Stimulated activated CD4-positive, alpha-beta T cell treated with anti-CD3 and anti-CD28 coated beads, Interleukin-1b, Interleukin-23, amount 100 ng/mL, for 48 hours (primary cell): ENCODE measurements at places on chromosomes 11 and 22.

DNA sequence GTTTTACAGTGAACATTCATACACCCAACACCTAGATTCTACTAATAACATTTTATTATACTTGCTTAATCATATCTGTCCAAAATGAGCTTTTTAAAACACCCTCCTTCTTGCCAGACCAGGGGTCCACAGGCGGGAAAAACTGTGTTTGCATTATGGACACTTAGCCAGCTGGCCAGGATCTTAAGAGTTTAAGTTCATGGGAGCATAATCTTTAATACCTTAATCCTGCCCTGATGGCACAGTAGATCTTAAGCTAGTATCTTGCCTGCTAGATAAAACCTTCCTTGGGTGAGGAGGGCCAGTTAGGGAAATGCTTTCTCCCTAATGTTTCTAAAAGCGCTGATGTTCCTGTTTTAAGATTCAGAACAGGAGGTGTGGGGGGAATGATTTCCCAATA, 13.1 kb upstream of the CCDC134 start:
- no peak for DNase-seq

- no peak for DNase-seq
Measured at GRCh38 chr11:115715251-115715770, 211.1 kb upstream of the CADM1 start.

DNA sequence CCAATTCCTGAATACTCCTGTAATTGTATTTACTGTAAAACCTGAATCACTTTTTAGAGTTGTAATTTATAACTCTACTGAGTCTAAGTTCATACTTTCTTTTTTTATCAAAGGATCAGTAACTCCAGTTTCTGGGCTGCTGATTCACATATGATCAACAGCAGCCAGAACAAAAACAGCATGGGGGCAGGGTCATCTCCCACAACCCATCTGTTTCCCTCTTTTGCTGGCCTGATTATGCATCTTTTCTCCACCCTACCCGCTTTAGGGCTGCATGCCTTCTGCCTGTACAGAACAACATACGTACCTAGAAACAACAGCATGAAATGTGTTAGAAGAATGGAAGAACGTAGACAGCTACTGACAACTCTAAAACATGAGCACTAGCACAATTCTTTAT, 76.0 kb downstream of the MRTFA start:
- DNase-seq = peak; percentile 26

- DNase-seq = peak; percentile 73
Measured at GRCh38 chr11:269146-269890, 8.9 kb upstream of the NLRP6 start.

DNA sequence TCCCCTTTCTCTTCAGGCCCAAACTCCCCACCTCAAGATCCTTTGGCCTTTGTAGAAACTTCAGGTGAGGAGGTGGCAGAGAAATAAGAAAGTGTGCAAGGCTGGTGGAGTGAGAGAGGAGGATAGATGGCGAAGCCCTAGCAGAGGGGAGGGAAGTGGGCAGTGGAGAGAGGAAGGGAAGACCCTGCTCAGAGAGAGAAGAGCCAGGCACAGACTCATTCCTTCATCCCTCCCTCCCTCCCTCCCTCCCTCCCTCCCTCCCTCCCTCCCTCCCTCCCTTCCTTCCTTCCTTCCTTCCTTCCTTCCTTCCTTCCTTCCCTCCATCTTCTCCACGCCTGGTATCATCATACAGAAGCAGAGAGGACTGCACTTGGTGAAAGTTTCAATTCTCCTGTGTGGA, 21.0 kb downstream of the RTN4RL2 start:
- no peak for DNase-seq

DNA sequence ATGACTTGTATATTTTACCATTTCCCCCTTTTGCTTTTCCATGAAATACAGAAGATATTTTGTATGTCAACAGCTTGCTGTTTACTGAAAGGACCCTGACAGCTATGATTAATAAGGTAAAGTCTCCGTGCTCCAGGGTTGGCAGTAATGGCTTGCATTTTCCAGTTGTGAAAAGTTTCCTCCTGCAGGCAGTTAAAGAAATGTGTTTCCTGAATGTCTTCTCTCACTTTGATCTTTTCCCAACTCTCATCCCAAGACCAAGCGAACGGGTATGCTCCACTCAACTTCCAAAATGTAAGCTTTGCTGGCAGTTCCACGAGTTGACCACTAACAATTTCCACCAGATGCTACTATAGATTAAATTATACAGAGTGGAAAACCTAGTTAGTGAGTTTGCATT, 8.9 kb downstream of the FIBIN start:
- no peak for DNase-seq

DNA sequence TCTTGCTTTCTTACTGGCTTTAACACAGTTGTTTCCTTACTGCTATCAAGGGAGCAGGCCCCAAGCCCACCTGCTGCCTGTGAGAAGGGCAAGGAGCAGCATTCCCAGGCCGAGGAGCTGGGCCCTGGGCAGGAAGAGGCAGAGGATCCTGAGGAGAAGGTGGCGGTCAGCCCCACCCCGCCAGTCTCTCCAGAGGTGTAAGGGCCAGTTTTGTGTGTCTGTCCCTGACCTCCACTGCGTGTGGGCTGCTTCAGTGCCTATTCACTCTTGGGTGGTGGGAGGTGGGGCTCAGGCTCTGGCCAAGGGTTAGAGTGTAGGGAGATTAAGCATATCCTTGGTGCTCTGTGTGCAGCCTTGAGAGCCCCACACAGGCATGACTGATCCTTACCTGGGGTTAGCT, 55.1 kb downstream of the CEP164 start:
- no peak for DNase-seq

- no peak for DNase-seq
Measured at GRCh38 chr11:34639545-34639944, 18.7 kb downstream of the EHF start.

DNA sequence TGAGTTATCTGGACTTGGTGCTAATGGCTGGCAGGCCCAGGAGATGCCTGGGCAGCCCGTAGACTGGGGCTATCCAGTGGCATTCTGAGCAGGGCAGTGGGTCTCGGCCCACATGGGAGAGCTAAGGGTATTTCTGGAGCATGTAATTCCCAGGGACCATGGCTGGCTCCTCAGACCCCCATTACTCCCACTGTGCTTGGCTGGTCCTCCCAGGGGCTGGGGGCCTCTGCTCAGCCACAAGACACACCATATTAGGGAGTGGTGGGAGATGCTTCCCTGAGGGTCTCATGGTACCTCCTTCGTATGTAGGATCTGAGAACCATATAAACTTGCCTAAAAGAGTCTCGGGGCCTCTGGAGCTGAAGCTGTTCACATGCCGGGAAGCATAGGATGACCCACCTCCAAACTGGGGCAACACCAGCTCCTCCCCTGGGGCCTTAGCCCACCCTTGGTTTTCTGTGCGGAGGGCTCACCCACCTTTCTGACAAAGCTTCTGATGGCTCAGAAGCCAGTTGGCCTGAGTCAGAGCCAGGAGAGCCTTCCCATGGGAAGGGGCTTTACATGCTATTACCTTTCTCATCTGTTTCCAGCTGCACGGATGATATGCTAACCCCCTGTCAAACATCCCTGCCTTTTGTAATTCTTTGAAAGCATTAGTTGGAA, 9.5 kb upstream of the FTH1 start:
- DNase-seq = no peak

DNA sequence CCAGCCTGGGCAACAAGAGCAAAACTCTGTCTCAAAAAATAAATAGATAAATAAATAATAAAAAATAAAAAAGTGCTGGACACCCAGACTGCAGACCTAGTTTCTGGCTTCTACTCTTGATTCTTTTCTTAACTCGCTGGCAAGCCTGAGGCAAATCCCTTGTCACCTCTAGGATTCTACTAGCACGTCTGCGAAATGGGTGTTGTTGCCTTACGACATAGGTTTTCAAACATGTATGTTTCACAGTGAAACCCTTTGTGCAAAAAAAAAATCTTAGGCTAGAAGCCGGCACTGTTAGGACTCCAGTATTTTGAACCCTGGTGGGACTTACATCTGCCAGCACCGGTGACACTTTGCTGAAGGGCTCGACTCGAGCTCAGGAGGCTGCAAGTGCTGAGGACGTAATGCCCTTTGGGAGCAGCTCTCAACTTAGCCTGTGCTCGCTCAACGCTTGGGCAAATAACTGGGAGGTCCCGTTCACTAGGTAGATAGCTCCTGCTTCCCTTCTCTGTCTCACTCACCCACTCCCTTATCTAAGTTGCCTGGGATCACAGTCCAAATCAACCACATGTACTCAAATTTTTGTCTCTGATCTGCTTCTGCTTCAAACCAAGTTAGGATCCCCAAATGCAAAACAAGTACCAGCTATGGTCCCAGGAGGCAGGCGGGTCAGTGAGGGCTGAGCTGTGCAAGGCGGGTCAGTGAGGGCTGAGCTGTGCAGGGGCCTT, 34.7 kb upstream of the MYH9 start:
- DNase-seq = no peak

GRCh38 chr11:128207861-128208321, 379.5 kb downstream of the ETS1 start:
- DNase-seq = no peak

- DNase-seq = no peak
Measured at GRCh38 chr11:132285631-132286030, 915.2 kb downstream of the NTM start.

- DNase-seq = no peak
Measured at GRCh38 chr11:92447586-92447985, 223.0 kb downstream of the FAT3 start.

DNA sequence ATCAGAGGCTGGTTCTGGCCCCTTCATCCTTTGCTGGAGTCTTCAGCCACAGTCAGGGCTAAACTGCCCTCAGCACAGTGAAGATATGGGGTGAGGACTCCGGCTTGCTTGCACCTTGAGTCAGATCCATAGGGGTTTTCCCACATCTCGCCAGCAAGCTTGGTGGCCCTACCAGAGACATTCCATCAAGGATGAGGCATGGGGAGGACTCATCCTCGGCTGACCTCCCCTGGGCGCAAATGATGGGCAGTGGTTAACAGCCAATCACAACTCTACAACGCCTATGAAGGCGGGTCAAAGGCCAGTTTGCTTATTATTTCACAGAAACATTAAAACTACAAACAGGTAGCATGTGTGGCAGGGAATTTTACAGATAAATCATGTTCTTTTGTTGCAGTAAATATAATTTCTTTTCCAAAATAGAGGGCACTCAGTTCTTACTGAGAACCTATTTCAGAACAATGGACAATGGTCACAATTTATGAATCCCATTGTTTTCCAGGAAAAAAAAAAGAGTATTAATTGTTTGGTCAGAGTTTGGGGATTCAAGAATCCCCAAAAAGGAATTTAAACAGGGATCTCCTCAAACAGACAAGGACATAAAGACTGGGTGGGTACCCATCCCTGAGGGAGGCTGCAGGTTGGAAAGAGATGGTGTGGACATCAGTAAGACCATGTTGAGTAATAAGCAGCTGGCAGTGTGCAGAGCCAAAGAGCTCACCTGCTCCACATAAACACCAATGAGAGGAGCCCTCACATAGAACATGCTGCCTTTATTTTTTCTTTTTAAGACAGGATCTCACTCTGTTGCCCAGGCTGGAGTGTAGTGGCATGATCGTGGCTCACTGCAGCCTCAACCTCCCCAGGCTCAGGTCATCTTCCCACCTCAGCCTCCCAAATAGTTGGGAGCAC, 14.8 kb downstream of the PLAAT3 start:
- no peak for DNase-seq
